Stimulated activated CD8-positive, alpha-beta memory T cell treated with anti-CD3 and anti-CD28 coated beads, Interleukin-4, amount 100 ng/mL, for 1 hour (primary cell): ENCODE measurements at places on chromosomes 5 and 9.

DNA sequence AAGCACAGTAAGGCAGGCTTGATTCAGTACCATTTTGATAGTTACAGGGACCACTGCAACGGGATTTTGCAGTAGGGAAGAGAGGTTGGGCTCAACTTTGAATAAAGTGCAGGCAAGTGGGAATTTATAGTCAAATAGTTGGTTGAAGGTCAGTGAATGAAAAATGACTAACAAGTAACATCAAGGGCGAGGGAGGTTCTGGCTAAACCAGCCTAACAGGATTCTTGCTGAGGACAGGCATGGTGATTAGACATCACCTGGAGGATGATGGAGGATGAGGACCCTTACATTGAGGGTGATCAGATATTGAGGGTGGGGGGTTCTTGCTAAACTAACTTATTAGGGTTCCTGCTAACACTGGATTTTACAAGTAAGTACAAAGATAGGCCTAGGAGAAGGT is 66.1 kb upstream of the SMC5 start:
- DNase-seq = no peak

GRCh38 chr5:167658889-167659288 is 632.6 kb upstream of the WWC1 start:
- no peak for DNase-seq

- DNase-seq = no peak
Observed at GRCh38 chr5:172413601-172414171, 40.6 kb downstream of the SH3PXD2B start.

GRCh38 chr9:28976250-28976649 is 1403.0 kb upstream of the C9orf72 start:
- no peak for DNase-seq

- no peak for DNase-seq
Observed at GRCh38 chr5:143964919-143965318, 153.0 kb downstream of the HMHB1 start.
